HTR-8/SVneo (cell line): ENCODE measurements at places on chromosomes 11 and 22.

DNA sequence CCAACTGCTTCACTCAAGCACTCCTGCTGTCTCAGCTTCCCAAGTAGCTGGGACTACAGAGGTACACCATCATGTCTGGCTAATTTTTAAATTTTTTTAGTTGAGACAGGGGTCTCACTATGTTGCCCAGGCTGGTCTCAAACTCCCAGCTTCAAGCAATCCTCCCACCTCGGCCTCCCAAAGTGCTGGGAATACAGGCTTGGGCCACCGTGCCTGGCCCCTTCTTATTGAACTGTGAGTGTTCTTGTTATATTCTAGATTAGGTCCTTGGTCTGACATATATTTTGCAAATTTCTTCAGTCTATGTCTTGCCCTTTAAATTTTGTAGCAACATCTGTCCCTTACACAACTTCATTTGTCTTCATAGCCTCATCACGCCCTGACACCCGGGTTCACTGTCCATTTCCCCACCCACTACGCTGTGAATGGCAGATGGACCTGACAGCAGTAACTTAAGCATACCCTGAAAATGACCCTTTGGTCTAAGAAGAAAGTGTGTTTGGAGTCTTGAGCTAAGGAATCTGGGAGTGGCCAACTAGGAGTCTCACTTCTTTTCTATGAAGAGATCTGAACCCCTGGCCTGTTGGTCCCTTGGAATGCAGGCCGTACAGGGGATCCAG is 4.2 kb upstream of the FAM118A start:
- no peak for DNase-seq

DNA sequence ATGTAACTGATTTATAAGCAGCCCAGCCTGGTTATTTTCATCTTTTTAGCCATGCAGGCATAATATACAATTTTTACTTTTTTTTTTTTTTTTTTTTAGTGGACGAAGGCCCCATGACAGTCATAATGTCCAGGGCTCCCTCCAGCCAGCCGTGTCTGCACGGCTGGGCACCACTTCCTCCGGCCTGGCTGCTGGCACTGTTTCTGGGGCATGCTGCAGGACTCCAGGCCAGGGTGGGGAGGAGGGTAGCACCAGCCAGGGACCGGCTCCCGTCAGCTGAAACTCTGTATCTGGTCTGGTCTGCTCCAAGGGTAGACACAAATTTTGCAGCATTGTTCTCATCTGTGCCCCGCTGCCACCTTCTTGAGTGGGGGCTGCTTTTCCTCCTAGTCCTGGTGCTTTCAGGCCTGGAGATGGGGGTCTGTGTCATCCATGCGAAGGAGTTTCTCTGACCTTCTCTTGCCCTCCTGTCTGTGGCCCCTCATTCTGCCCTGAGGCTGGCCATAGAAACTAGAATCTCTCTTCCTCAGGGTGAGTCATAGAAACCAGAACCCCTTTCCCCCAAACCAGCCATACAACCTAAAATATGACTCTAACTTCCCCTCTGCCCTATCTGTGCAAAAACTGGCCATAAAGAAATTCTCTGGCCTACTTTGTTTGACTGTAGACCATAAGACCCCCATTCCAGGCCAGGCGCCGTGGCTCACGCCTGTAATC is 9.2 kb upstream of the RRP7A start:
- no peak for DNase-seq

DNA sequence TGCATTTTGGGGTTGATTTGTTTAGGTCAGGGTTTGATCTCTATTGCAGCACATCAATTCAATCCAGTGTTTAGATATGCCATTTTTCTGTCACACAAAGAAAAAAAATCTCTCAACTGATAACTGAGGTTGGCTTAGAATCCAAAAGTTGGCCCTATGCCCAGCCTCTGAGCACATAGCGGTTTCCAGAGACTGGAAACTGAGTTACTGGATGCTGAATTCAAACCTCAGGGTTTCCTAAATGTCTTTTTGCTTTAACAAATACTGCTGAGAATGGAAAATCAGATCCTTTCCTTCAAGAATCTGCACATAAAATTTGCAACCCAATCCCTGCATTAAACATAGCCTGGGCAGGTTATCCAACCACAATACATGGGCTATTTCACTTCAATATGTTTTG is 4.0 kb downstream of the P4HA3 start:
- no peak for DNase-seq

GRCh38 chr11:66530927-66531709 is 14.7 kb downstream of the ZDHHC24 start:
- no peak for DNase-seq

GRCh38 chr11:94794287-94795168 is 26.4 kb downstream of the AMOTL1 start:
- DNase-seq = peak; percentile 80

- DNase-seq = no peak
Measured at GRCh38 chr11:56151376-56151775, 8.7 kb downstream of the OR8K5 start.

- DNase-seq = no peak
Measured at GRCh38 chr11:44575288-44575672, 9.8 kb downstream of the CD82 start.

DNA sequence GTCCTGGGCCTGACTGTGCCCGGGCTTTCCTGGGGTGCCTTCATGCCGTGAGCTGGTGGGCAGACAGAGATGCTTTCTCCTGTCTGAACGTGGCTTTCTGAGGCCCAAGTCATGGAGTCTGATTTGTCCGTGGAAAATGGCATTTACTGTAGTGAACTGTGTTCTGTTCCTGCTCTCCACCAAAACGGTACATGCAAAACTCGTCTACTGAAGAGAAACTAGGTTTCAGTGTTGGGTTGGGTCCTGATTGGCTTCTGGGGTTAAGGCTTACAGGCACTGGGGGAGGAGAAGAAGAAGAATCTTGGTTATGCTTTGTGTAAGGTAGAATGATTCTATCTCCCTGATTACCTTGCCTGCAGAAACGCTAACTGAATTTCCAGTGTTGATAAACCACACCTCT is 541.7 kb downstream of the NTM start:
- DNase-seq = no peak

DNA sequence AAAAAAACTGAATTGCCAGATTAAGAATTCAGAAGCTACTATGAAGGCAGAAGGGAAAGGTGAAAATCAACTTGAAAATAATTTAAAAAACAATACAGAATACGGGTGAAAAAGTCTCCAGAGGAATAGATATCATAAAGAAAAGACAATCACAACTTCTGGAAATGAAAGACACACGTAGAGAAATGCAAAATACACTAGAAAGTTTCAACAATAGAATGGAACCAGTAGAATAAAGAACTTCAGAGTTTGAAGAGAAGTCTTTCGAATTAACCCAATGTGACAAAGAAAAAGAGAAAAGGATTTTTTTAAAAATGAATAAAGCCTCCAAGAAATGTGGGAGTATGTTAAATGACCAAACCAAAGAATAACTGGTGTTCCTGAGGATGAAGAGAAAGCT is 263.8 kb upstream of the FAT3 start:
- DNase-seq = no peak

GRCh38 chr11:84788220-84788619 is 838.9 kb downstream of the DLG2 start:
- DNase-seq = no peak

DNA sequence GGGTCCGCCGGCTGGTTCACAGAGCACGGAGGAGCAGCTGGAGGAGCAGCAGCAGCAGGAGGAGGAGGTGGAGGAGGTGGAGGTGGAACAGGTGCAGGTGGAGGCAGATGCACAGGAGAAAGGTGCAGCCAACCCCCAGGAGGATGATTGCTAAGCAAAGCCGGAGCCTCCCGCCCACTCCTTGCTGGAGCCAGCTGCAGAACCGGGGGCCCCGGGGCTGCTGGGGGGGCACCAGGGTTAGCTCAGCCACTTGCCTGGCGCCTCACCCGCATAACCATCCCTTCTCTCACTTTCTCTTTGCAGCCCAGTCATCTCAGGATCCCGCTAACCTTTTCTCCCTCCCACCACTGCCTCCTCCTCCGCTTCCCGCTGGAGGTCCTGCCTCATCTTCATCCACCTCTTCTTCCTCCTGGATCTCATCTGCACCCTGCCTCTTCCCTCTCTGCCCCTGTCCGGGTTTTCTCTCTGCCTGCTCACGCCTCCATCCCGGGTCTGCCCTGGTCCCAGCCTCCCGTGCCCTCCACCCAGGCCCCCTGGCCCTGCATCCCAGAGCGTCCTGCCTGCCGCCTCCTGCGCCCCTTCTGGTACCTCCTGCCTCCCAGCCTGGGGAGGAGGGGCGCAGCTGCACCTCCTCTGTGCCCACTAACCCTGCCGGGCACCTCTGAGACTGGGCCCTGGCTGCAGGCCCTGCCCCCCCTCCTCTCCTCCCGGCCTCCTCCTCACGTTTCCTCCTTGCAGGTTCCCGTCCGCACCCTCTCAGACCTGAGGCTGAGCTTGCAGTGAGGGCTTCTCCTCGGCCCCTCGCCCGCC is 9.5 kb downstream of the KCTD17 start:
- no peak for DNase-seq

DNA sequence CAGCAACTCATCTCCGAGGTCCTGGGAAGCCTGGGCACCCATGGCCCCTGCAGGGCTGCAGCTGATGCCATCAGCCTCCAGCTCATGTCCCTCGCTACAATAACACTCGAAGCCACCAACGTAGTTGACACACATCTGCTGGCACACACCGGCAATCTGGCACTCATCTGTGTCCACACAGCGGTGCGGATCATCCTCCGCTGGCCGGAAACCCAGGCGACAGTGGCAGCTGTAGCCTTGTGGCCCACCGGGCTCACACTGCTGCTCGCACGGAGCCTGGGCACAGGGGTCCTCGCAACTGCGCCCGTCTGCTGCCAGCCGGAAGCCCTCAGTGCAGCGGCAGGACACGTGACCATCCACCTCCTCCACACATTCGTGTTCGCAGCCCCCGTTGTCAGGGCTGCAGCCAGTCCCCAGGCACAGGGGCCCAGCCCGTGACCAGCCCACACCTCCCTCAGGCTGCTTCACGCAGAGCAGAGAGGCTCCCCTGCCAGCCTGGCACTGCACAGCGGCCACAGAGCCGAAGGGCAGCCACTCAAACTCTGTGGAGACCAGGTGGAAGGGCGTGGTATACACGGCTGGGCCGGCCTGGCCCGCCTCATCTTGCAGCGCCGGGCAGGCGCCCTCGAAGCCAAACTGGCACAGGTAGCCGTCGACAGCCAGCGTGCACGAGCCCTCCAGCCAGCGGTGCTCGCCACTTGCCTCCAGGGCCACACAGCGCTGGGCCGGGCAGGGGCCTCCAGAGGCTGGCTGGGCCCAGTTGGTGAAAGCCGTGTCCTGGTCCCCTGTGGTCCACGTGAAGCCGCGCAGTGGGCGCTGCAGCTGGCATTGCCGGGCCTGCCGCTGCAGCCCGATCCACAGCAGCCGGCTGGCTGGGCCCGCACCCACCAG is 678 bp downstream of the CD248 start:
- no peak for DNase-seq

- DNase-seq = no peak
Measured at GRCh38 chr11:18254781-18255361, 6.4 kb upstream of the SAA2 start.

DNA sequence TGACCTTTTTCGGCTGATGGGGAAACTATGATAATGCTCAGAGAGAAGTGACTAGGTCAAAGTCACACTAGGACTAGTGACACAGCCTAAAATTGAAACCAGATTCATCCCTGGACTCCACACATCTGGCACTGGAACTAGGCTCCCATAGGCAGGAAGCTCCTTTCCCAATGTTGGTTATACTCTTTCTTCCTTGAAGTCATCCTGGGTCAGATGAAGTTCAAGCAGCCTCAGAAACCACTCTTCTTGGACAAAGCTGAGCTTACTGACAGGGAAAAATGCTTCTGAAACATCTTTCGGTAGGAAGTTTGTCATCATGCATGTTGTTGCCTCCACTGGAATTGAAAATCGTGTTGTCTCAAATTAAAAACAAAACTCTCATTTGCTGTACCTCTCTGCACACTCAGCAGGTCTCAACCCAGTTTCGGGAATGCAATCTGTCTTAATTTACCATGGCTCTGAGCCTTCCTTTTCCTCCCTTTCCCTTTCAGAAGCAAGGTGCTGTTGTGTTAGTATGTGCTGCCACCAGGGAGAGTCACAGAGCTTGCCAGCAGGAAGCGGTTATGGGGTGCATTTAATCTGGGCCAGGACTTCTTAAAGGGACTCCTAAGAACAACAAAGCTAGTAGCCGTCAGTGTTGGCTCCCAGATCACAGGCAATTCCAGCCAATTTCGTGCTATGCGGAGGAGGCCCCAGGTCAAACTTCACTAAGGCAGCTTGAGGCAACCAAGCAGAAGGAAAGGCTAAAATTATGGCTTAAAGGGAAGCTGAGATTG is 384.8 kb downstream of the TENM4 start:
- DNase-seq = no peak

- DNase-seq = no peak
Measured at GRCh38 chr22:25137577-25138525, 61.8 kb upstream of the CRYBB3 start.

- no peak for DNase-seq
Measured at GRCh38 chr11:416051-416756, 1.4 kb upstream of the SIGIRR start.

DNA sequence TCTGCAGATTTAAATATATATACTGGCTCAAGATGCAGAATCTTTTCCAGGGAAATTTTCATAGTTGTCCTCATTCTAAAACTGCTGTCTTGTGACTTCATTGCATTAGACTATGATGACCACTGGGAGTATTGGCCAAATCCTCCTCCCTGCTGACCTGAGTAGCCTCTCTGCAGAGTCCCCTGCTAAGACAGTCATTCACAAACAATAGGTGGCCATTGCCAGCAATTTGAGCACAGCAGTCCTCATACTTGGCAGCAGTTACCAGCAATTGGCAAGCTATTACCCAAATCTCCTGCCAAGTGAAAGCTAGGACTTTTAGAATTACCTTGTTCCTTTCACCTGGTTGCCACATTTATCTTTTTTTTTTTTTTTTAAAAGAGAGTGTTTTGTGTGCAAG is 325.8 kb downstream of the FAT3 start:
- no peak for DNase-seq

- DNase-seq = no peak
Measured at GRCh38 chr22:47395481-47395880, 633.0 kb downstream of the TBC1D22A start.

DNA sequence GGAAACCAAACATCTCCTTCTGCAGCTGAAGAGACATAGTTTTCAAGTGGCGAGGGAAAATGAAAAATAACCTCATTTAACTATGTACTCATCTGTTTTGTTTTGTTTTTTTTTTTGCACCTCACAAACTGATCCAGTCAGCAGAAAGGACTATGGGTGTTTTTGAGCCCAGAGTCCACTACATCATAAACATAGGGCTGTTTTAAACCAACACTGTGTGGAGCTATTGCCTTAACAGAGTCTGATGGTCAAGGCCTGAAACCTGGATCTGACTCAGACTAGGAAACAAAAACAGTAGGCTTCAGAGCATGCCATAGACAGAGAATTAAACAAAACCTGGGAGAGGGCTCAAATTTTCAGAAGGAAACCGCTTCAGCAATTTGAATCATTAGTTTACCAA is 99.3 kb upstream of the FSHB start:
- no peak for DNase-seq

- DNase-seq = no peak
Measured at GRCh38 chr11:73325036-73325981, 17.2 kb downstream of the ARHGEF17 start.
